Hematopoietic multipotent progenitor cell treated with erythropoietin and hydrocortisone succinate and interleukin-3 and kit ligand, for 15 days (in vitro differentiated cells): ENCODE measurements at places on chromosomes 1 and 21.
A peak's percentile ranks its signal among the peaks of the same experiment; 100 is the strongest.

GRCh38 chr1:11938722-11939526, 4.4 kb downstream of the PLOD1 start:
- DNase-seq = no peak

GRCh38 chr1:6625584-6626149, 999 bp downstream of the THAP3 start:
- peak; percentile 33 for DNase-seq

GRCh38 chr1:234776876-234777855, 167.2 kb upstream of the IRF2BP2 start:
- DNase-seq = no peak

DNA sequence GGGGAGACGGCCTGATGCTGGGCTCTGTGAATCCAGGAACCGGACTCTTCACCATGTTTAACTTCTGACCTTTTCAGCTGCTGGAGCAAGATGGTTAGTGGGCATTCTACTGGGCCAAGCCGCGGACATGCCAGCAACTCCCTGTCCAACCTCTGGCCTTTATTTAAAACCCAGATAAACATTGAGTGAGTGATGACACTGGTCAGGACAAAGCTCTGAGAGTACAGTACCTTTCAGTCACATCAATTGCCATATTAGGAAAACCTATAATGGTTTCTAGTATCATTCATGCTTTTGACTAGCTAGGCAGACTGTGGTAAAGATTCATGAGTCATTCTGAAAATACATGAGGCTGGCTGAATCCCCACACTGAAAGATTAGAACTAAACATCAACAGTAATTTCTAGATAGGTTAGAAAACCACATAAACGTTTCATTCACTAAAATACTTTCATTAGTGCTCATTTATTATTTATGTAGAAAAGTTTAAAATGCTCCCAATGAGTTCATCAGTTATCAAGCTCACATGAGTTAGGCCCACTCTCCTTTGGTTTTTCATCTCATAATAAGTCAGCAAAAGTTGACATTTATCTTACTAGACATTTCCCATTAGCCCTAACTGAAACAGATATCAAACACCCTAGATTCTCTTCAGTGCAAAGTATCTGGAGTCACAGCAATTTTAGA, 7.1 kb upstream of the ACTA1 start:
- DNase-seq = no peak

DNA sequence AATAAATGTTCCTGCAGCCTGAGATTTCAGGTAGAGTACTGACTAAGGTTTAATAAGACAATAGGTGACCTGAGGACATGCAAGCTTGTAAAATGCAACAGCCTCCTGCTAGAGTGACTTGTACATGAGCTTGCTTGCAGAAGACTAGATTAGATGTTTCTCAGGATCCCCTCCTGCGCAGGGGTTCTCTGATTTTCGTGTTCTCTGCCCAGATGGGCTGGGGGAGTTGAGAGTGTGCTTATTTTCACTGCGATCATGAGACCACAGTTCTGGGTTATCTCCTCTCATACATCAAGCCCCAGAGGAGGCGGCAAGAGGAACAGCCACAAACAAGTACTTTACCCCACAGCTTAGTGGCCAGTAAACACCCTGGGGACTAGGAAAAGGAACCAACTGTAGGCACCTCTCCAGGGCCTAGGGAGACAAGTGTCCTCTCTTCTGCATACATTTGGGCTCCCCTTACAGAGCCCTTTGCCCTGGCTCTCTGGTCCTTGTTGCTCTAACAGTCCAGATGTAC, 8.0 kb downstream of the TMEM81 start:
- DNase-seq = no peak

DNA sequence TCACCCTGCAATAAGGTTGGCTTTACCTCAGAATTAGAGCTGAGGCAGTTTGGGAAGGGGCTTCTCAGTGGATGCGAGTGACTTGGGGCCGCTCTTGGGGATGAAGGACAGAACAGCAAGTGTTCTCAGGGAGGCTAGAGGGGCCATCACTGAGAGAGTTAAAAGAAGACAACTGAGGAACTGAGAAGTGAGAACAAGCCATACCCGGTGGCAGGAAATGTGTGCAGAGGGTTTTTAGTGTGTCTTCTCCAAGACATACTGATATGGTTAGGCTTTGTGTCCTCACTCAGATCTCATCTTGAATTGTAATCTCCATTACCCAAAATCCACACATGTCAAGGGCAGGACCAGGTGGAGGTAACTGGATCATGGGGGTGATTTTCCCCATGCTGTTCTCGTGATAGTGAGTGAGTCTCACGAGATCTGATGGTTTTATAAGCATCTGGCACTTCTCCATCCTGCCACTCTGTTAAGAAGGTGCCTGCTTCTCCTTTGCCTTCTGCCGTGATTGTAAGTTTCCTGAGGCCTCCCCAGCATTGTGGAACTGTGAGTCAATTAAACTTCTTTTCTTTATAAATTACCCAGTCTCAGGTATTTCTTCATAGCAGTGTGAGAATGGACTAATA, 75.8 kb downstream of the PCBP3 start:
- no peak for DNase-seq

- DNase-seq = no peak
Observed at GRCh38 chr1:239912471-239912870, 179.2 kb upstream of the FMN2 start.

DNA sequence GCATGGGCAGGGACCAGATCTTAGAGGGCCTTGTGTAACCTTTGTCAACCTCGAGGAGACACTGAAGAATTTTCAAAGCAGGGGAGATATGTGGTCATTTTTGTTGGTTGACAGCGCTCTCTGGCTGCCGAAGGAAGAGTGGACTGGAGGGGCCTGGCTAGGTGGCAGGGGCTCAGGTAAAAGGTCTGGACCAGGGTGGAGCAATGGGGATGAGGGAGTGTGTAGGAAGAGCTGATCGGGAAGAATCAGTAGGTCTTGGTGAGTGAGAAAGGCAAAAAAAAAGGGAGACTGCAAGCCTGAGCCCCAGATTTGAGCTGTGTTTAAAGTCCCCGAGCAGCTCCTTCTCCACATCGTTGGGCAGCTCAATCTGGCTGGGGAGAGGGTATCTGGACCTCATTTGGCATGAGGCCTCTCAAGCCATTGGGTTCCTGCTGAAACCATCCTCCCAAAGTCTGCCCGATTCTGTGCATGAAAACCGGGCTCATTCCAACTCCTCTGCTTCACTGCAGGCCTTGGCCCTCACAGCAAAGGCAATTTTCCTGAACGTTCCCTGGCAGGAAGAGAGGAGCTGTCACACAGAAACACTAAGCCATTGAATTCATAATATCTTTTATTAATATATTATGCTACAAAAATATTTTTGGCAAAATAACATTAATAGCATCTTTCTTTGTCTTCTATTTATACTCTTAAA, 237.1 kb downstream of the TRABD2B start:
- DNase-seq = no peak
